ENCODE measurements at places on chromosomes 2 and 18.

DNA sequence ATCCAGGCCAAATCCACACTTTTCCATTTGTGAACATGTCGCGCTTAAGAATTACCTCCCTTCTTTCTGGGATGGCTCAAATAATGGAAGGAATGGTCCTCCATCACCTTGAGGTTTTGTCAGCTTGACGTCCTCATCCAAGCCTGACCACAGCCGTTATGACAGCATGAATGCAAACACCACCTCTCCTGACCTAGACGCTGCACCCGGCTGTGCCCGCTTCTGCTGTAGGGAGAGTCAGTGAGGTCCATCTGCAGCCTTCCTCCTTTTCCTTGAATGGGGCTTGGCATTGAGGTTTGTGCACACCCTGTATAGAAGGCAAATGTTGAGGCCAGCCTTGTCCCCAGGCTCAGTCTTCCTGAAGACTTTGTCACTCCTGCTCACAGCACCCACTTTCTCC, 85.5 kb downstream of the TGOLN2 start:
- no peak for DNase-seq

- no peak for DNase-seq
Measured at GRCh38 chr2:8986327-8986976, 17.0 kb downstream of the MBOAT2 start.

DNA sequence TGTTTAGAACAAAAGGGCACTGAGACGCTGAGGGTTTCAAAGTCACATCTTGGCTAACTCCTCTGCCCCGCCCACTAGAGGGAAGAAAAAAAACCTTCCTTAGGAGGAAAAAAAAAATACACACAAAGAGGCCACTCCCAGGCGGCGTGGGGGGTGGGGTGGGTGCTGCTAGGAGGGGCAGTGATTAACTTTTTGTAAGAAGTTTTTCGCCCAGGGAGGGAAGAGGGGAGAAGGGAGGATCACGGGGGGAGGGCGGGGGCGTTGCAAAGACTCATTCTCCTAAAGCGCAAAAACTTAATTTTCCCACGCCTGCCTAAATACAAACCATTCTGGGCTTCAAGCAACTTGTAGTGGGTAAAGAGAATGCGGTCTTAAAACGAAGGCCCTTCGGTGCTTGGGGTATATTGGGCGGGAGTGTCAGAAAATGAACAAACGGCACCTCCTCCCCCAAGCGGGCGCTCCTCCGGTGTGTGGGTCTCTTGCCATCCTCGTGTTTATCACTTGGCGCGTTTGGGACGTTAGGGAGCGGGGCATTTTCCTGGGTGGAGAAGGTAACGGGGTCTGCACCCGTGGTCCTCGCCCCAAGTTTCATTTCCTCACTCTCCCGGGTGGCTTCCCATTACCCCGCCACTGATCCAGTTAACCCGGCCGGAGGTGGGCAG, 1.7 kb downstream of the CXCR4 start:
- DNase-seq, result no peak

- DNase-seq, result no peak
Measured at GRCh38 chr2:181228661-181229060, 228.5 kb upstream of the ITGA4 start.
